Suppressor macrophage treated with lipopolysaccharide for 1 hour (primary cell): ENCODE measurements at places on chromosomes 1 and 21.

DNA sequence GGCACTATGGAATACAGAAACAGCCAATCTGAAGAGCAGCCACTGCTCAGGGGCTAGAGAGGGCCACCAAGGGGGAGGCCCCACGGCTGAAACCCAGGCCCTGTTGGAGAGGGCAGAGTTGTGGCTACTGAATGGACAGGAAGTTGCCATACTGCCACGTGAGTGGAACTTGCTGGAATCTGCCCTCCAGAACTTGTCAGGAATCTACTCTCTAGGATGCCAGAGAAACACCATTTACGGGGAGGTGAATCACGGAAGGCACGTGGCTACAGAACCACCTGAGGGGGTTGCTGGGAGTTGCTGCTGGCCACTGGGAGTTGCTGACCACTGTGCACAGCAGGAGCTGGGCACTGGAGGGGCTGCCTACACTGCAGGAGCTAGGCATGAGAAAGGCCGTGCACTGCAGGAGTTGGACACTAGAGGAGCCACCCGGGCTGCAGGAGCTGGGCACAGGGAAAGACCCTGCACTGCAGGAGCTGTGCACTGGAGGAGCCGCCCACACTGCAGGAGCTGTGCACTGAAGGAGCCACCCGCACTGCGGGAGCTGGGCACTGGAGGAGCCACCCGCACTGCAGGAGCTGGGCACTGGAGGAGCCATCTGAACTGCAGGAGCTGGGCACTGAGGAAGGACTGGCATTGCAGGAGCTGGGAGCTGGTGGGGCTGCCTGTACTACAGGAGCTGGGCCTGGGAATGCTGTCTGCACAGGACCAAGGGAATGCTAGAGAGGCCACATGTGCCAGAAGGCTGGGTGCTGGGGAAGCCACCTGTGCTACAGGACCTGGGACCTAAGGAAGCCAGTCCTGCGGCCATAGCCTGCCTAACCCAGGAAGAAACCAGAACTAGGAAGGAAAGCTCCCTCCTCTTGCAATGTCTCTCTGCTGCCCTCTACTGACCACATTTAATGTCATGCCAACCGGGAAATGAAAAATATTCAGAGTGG lies 343.4 kb downstream of the MATN1 start:
- DNase-seq = peak; percentile 89

GRCh38 chr1:205028924-205029323 lies 14.1 kb upstream of the CNTN2 start:
- DNase-seq = no peak

- DNase-seq = no peak
Observed at GRCh38 chr1:170978371-170978910, 43.1 kb downstream of the MROH9 start.

DNA sequence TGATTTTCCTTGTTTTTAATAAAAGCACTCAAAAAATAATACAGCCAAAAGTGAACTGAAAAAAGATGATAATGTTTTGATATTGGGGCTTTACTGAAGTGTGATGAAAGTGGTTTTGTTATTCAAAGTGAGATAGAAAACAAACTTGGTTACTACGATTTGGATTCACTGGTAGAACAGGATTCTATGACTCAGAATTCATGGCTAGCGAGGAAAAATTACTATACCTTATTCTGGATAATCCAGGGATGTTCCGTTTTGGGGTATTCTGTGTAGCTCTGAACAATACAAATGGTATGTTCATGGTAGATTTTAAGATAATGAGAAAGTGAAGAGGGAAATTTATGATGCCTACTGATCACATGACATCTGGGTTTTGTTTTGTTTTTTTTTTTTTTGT lies 117.7 kb downstream of the NRDC start:
- DNase-seq = no peak

- peak; percentile 8 for DNase-seq
Observed at GRCh38 chr1:61132645-61133334, 50.4 kb downstream of the NFIA start.
